ENCODE measurements at places on chromosomes 16 and 17.

DNA sequence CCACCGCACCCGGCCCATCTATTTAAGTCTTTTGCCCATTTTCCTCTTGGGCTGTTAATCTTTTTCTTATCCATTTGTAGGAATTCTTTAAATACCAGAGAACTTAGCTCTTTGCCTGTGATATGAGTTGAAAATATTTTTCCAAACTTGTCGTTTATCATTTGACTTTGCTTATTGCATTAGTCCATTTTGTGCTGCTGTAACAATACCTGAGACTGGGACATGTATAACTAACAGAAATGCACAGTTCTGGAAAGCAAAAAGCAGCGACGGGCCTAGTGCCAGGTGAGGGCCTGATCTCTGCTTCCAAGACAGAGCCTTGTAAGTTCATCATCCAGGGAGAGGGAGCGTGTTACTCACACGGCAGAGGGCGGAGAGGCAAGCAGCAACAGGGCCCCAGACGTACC, 25.6 kb upstream of the BHLHA9 start:
- no peak for DNase-seq

- DNase-seq, result no peak
Observed at GRCh38 chr17:15233022-15233805, 31.9 kb downstream of the PMP22 start.

DNA sequence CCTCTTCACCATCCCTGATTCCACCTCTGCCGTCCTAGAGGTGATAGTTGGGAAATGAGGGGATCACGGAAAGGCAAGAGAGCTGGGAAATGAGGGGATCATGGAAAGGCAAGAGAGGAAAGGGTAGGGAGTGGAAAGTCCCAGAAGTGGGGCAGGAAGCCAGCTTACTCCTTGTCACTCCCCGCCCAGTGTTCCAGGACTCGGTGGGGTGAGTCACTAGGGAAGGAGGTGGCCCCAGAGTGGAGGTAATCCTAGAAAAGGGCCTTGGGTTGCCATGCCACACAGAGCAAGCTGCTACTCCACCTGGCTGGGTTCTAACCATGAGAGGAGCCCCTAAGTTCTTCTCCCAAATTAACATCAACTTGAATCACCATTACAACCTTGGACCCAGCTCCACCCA, 14.8 kb downstream of the ALOXE3 start:
- DNase-seq, result no peak

GRCh38 chr17:74528491-74529199, 2.6 kb downstream of the CD300LB start:
- DNase-seq, result no peak

DNA sequence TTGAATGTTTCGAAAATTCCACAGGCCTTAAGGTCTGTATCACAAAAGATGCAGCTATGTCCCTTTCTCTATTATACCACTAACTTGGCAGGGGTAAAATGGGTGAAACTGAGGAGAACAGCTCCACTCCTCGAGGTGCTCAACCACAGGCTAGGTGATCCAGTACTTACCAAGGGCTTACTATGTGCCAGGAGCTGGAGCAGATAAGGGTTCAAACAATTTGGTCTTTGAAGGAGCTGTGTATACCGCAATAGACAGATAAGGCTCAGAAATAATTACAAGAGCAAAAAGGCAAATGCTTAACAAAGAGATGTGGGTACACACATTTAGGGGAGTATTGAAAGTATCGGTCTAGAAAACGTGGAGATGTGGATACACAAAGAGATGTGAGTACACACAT, 1.5 kb downstream of the XPO6 start:
- no peak for DNase-seq

- DNase-seq, result peak; percentile 71
Observed at GRCh38 chr16:49441366-49441780, 67.8 kb downstream of the C16orf78 start.

GRCh38 chr17:16980813-16981731, 9.2 kb upstream of the TNFRSF13B start:
- no peak for DNase-seq

DNA sequence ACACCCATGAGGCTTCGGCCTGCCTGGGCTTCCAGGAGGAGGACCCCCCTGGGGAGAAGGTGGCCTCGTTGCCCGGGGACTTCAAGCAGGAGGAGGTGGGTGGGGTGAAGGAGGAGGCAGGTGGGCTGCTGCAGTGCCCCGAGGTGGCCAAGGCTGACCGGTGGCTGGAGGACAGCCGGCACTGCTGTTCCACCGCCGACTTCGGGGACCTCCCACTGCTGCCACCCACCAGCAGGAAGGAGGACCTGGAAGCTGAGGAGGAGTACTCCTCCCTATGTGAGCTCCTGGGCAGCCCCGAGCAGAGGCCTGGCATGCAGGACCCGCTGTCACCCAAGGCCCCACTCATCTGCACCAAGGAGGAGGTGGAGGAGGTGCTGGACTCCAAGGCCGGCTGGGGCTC, 41.5 kb downstream of the SREBF1 start:
- no peak for DNase-seq

DNA sequence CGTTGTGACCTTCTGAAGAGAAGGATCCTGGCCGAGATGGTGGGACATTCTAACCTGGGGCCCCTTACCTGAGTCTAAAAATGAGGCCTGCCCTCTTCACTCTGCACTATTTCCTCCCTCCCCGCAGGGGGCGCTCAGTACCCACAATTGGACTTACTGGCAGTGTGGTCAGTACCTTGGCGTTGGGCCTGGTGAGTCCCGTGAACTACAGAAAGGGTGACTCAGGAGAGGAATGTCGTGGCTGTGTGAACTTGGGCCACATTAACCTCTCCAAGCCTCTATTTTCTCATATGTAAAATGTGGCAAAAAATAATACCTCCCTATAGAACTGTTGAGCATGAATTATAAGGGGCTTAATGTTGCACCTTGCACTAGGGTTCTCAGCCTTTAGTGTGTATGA, 3.9 kb downstream of the RSAD1 start:
- peak; percentile 74 for DNase-seq

DNA sequence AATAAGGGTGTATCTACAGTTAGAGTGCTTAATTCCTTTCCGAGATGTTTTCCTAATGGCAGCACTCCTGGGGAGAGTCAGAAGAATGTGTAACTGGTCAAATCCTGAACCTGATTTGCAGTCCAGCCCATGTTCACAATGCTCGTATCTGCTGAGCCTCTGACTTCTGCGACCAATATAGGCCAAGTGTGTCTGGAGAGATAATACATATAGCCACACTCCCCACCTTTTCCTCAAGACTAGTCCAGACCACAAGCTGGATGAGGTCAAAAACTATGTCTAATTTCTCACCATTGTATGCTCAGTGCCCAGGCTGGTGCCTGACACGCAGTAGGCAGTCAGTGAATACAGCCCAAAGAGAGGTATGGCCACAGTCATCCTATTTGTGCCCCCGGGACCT, 58.0 kb downstream of the XYLT1 start:
- no peak for DNase-seq

- no peak for DNase-seq
Observed at GRCh38 chr17:49795372-49795771, 6.9 kb downstream of the KAT7 start.

- DNase-seq, result no peak
Observed at GRCh38 chr17:72590382-72590781, 469.6 kb downstream of the SOX9 start.

GRCh38 chr17:44906010-44906646, 6.9 kb upstream of the EFTUD2 start:
- DNase-seq, result no peak

- no peak for DNase-seq
Observed at GRCh38 chr17:66354472-66354871, 52.1 kb downstream of the PRKCA start.

- DNase-seq, result no peak
Observed at GRCh38 chr16:10231563-10231962, 49.3 kb upstream of the GRIN2A start.

- no peak for DNase-seq
Observed at GRCh38 chr16:31242206-31242605, 17.6 kb upstream of the ITGAM start.

GRCh38 chr16:29791845-29792807, 1.6 kb downstream of the KIF22 start:
- DNase-seq, result no peak

Data from CD4-positive, CD25-positive, alpha-beta regulatory T cell (primary cell).